Fibroblast of pulmonary artery (primary cell): ENCODE measurements at places on chromosomes 4 and X.

- no peak for DNase-seq
These were observed 217.7 kb upstream of the CENPE start for GRCh38 chr4:103415801-103416200.

- DNase-seq: peak; percentile 74
These were observed 5.6 kb upstream of the ADD1 start for GRCh38 chr4:2837904-2838496.

DNA sequence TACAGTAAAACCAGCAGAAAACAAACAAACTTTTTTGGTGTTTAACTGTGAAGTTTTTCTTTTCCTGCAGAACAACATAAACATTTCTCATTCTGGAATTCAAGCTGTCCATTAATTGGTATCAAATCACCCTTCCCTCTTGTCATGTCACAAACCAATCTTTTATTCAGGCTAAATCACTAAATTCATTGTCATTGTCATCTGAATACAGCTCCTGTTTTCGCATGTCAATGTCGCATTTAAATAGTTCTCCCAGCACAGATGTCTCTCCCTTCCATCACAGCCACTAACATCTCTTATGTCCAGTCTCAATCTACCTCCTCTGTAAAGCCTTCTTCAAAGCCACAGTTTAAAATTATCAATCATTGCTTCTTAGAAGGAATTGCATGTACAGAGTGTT lies 192.1 kb upstream of the PCDH10 start:
- no peak for DNase-seq

GRCh38 chr4:179095585-179096221 lies 1653.5 kb upstream of the AGA start:
- peak; percentile 12 for DNase-seq

- no peak for DNase-seq
These were observed 116.7 kb downstream of the HMX1 start for GRCh38 chr4:8754634-8755589.

DNA sequence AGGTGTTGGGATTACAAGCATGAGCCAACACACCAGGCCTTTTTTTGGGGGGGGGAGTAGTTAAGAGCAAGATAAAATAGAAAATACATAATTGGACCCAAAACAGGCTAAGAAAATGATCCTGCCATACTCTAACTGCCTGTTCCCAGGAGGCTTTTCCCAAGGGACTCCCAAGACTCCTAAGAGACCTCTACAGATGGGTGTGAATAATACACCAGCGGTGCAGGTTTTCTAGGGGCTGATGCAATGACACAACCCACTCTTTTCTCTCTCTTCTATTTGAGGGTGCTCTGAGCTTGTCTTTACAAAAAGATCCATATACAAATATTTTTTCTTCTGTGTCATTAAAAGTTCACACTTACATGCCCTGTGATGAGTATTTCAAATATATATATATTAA lies 116.9 kb downstream of the RASL11B start:
- peak; percentile 20 for DNase-seq

- no peak for DNase-seq
These were observed 226.0 kb downstream of the RASL11B start for GRCh38 chr4:53088152-53088551.

- DNase-seq: no peak
These were observed 170.4 kb upstream of the TET2 start for GRCh38 chr4:104976262-104976661.

- DNase-seq: peak; percentile 72
These were observed 72.3 kb upstream of the ZNF518B start for GRCh38 chr4:10529291-10530136.
